ENCODE measurements at places on chromosomes 1 and 21. TPM values are rescaled to one million over a fixed set of nuclear protein-coding genes. Genes with fewer than 3 reads are reported as not detected.

Gene PROK1
- total RNA-seq: not detected

Gene LYPD8
- not detected for total RNA-seq

Gene CYP4A22
- total RNA-seq: not detected

Gene DUSP23
- 1.5 TPM for total RNA-seq

DNA sequence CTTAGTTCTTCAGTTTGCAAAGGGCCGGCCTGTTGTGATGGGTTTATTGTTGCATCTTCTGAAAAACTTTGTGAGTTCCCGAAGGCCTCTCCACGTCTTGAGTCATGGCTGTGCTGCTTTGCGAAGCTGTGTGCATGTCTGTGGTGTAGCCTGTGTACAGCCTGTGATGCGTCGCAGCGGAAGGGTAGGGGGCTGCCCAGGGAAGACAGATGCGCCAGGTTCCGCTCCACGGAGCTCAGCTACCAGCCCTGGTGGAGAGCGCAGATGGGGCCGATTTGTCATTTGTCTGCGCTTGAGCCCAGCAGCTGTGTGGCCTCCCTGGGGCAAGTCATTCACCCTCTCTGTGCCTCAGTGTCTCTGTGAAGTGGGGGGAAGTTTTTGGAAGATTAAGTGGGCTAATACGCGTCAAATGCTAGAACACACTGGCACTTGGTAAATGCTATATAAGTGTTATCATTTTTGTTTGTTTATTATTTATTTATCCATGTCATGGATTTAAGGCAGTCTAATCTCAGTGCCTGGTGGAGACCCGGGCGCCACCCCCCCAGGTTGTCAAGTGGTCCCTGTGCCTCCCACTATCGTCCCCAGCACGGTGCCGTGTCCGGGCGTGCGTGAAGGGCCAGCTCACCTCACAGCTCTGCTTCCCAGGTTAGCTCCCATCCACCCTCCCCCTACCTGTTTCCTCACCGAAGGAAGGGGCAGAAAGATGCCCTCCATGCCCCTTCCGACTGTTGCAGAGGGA lies 8.4 kb downstream of the PDE9A start:
- DNase-seq: peak; percentile 93

DNA sequence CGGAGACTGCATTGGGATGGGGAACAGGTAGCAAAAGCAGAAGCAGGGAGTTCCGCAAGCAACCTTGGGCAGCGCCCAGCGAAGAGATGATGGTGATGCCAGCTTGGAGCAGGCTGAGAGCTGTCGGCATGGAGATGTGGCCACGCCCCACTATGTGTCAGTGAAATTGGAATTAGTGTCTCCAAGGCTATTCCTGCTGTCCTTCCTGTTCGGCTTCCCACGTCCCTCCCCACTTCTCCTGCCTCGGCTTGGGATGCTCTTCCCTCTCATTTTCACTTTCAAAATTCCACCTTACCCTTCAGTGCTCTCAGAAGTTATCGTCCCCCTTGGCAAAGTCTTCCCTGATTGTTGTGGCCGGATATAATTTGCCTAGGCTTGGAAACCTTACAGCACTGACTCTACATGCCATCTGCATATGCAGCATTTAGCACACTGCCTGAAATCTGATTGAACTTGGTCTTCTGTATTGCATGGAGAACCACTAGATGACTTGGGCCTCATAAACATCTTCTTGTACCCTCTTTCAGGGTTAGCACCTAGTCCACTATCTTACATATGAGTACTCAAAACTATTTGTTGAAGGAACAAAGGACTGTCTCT lies 270.7 kb upstream of the RUNX1 start:
- no peak for DNase-seq

- no peak for DNase-seq
These were observed 5.8 kb upstream of the EPS15 start for GRCh38 chr1:51524817-51525216.

GRCh38 chr21:39085843-39086405 lies 97.3 kb downstream of the PSMG1 start:
- no peak for DNase-seq

- no peak for DNase-seq
These were observed 68.0 kb downstream of the LRRN2 start for GRCh38 chr1:204617256-204618147.

DNA sequence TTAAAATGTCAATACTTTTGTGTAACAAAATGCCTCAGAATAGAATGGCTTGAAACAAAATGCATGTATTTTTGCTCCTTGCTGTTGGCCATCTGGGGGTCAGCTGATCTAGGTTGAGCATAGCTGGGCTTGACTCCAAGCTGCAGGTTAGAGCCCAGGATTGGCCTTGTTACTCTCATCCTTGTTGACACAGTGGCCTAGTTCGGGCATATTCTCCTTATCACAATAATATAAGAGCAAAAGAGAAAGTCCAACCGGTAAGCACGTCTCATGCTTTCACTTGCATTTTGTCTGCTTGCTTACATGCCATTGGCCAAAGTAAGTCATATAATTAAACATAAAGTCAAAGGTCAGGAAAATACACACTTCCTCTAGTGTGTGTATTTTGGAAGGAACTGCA lies 456.2 kb downstream of the KCNT2 start:
- DNase-seq: no peak
